NCI-H1048 (cell line): ENCODE measurements at places on chromosomes 2 and 18.

- DNase-seq = no peak
These were observed 52.6 kb downstream of the MGAT5 start for GRCh38 chr2:134306521-134306920.

DNA sequence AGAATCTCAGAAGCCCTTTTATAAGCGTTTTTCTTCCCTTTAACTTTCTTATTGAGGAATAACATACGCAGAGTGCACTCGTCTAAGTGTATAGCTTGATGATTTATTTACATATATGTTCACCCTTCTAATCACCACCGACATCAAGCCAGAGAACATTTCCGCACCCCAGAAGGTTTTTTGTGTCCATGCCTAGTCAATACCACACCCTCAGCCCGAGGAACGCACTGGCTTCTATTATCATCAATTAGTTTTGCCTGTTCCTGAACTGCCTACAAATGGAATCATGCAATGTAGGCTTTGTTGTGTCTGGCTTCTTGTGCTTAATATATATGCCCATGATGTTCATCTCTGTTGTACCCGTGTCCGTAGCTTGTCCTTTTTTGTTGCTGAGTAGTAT lies 27.7 kb downstream of the SDC1 start:
- DNase-seq = no peak

DNA sequence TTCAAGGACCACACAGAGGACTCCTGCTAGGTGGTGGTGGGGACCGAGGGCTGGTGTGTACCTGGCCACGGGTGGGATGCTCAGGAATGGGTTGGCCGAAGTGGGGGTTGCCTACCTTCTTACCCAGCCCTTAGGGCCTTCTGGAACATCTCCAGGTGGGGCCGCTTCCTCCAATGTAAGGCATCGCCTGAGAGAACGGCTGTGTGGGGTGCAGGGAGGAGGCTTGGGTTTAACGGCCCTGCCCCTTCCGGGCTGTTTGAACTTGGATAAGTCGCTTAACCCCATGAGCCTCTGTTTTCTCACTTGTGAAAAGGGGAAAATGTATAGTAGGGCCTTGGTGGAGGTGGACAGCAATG lies 35.0 kb downstream of the EMILIN2 start:
- DNase-seq = no peak

DNA sequence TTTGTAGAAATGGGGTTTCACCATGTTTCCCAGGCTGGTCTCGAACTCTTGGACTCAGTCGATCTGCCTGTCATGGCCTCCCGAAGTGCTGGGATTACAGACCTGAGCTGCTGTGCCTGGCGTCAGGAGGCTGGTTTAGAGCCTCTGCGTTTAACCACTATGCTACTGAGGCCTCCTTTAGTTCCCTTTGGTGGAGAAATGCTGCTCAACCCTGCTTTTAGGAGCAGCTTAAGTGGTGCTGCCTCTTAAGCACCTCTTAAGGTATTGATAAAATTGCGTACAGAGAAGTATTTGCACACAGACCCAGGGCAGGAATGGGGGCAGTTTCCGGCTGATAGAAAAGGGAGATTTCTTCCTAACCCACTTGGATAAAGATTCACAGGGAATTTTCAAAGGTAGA lies 8.0 kb downstream of the CD8A start:
- no peak for DNase-seq

GRCh38 chr2:42371611-42372473 lies 10.8 kb upstream of the COX7A2L start:
- DNase-seq = no peak

DNA sequence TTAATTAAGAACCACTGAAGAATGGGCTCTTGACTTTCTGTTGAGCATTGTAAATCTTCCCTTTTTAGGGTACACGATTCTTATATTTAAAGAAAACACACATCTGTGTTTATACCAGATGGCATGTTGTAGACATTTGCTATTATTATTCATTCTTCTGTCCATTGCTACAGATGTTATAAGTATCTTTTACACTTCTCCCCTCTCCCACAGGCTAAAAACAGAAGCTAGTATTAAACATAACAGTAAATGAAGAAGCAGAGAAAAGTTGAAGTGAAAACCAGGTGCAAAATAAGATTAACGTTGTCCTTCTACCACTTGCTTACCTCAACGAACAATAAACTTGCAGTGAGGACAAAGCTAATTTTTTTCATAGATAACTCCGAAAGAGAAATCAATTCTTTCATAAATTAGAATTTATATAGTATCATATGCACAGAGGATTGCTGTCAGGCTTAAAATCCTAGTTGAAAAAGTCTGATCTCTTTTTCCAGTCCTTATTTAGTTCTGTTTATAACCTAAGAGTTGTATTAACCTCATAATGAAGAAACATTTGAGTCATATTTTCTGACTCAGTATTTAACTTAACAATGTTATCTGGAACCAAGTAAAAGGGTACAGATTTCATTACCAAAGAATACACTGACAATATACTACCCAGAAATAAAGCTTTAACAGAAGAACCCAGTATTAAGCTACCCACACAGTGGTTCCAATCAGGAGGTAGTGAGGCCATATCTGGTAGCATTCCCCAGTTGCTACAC lies 16.4 kb upstream of the ZNF385B start:
- no peak for DNase-seq

DNA sequence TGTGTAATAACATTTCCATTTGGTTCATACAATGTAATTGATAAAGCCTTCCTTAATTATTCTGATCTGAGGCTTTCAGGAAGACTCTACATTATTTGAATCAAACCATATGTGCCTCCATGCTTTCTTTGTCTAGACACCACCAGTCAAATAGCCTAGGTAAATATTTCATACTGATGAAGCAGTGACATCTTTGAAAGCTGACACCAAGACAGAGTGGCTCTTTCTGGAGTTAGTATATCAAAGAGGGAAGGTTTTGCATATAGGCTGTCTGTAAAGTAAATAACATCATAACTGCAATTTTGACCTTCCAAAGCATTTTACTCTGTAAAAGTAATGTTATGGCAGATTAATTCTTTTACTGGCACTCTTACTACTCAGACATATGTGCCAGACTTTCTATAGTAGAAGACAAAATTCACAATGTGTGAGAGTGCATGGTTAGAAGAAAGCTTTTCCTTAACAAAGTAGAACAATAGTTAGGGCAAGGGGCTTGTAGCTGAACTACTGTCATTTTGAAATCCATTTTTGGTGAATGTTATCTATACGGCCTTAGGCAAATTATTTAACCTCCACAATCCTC lies 177.3 kb downstream of the ERBB4 start:
- DNase-seq = peak; percentile 48

- DNase-seq = no peak
These were observed 357.9 kb downstream of the DPP10 start for GRCh38 chr2:114800371-114800770.

GRCh38 chr2:225177098-225177497 lies 134.8 kb upstream of the DOCK10 start:
- DNase-seq = no peak
